Vagina (tissue), 2 donors: ENCODE measurements at places on chromosomes 7 and 10.

- no peak for DNase-seq
These were observed at the start of gene CFAP58 for GRCh38 chr10:104353325-104354048. Gene CFAP58, plus strand, starts transcription at chr10:104353833. Its CDS starts 65 bp downstream, at chr10:104353898.

DNA sequence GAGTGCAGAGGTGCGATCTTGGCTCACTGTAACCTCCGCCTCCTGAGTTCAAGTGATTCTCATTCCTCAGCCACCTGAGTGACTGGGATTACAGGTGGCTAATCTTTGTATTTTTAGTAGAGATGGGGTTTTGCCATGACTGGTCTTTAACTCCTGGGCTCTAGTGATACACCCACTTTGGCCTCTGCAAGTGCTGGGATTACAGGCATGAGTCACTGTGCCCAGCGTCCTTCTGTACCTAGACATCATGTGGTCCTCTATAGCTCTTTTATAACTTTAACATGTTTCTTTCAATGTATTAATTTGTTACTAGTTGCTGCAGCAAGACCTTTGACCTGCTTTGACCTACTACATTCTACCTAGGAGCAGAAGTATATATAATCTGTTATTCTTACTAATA lies 38.7 kb upstream of the BICC1 start:
- no peak for DNase-seq

GRCh38 chr7:51311166-51311565 lies 5.4 kb downstream of the COBL start:
- DNase-seq = no peak

- no peak for DNase-seq
These were observed 10.0 kb upstream of the TSPAN12 start for GRCh38 chr7:120867932-120868331.

DNA sequence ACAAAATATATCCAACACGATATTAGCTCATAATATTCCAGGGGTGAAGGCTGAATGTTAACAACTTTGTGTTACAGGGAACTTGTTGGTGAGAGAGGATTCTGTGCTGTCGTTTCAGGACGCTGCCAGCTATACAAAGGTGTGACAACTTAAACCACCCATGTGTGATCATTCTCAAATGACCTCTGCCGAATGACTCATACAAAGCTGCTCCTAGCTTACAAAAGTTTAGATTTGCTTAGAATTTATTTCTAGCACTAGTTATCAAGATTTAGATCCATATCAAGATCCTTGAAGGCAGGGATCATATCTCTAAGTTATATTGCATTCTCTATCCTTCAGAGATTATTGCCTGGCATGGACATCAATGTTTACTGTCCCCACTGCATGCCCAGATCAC lies 65.3 kb downstream of the COBL start:
- DNase-seq = no peak
